ENCODE measurements at places on chromosomes 12 and 14. TPM values are rescaled to one million over a fixed set of nuclear protein-coding genes. Genes with fewer than 3 reads are reported as not detected.

Gene PDE3A
- 3.3 TPM for polyA plus RNA-seq

Gene RNU4-1
- polyA plus RNA-seq = not detected

Gene CLEC2D
- polyA plus RNA-seq = 2.5 TPM

Gene ADAM21
- 0.28 TPM for polyA plus RNA-seq

Gene RNASE1
- 476 TPM for polyA plus RNA-seq

Gene PCED1B
- polyA plus RNA-seq = 2.8 TPM

Gene ABCD2
- 0.17 TPM for polyA plus RNA-seq

Gene MGST1
- polyA plus RNA-seq = 350 TPM

Gene MYH6
- polyA plus RNA-seq = 0.13 TPM

Gene ATP2B1
- 6.3 TPM for polyA plus RNA-seq

Gene HOXC12
- not detected for polyA plus RNA-seq

- no peak for DNase-seq
Observed at GRCh38 chr12:179131-179884, 34.6 kb downstream of the SLC6A12 start.

- no peak for DNase-seq
Observed at GRCh38 chr12:41053046-41053445, 135.1 kb upstream of the PDZRN4 start.

- DNase-seq = no peak
Observed at GRCh38 chr12:18919871-18920511, 182.1 kb downstream of the CAPZA3 start.

DNA sequence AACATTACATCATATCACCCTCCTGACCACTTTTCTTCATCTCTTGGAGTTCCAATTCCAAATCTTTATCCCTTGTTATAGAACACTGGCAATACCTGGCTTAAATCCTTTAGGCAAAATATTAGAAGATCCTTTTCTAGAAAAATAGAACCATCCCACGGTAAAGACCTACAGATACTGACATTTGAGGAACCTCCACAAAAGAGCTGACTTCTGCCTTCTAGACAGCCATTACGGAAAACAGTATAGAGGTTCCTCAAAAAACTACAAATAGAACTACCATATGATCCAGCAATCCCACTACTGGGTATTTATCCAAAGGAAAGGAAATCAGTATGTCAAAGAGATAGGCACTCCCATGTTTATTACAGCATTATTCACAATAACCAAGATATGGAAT lies 241.7 kb upstream of the AMIGO2 start:
- no peak for DNase-seq

- DNase-seq = no peak
Observed at GRCh38 chr12:122150127-122150681, 23.8 kb downstream of the IL31 start.

DNA sequence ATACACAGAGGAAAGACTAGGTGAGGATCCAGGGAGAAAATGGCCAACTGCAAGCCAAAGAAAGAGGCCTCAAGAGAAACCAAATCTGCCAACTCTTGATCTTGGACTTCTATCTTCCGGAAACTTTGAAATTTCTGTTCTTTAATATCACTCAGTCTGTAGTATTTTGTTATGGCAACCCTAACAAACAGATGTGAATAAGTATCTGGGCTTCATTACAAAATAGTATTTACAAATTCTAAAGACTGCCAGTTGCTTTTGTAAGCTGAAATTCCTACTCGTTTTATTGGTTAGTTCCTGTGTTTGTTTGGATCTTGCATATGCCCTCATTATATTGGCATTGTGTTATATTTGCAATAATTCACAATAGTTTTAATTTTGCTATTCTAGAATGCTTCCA lies 143.2 kb upstream of the USP15 start:
- DNase-seq = no peak

DNA sequence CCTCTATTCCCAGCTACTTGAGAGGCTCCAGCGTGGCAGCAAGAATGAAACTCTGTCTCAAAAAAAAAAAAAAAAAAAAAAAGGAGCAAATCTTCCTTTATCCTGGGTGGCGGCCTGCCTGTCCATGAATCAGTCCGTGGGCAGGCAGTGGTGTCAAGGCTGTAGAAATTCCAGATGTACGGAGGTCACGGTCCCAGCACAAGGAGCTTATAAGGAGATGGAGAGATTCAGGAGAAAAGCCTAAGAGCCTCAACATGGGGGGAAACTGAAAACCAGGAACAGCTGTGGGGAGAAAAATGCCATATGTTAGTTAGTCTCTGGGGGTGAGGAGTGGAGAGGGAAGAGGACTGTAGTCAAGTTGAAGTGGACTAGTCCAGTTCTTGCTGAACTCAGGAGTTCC lies 130.5 kb upstream of the CRY1 start:
- peak; percentile 15 for DNase-seq

DNA sequence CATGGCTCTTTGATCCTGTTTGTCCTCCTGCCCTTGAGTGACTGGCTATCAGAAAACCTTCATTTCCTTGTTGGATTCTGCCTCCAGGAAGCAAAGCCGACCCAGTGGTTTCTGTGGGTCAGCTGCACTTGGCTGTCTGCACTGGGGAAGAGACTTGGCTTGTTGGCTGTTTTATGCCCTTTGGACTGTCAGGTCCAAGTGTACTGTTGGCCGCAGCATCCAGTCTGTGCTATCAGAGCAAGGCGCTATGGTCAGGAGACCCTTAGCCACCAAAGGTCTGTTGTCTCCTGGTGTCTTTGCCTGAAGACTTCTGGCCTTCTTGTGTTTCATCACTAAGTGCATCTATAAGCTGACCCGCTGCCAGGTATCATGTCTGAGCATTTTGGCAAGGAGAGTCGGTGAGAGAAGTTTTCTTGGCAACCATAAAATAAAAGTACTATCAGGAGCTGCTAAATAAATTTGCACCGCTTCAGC lies 177.4 kb upstream of the HIF1A start:
- no peak for DNase-seq

DNA sequence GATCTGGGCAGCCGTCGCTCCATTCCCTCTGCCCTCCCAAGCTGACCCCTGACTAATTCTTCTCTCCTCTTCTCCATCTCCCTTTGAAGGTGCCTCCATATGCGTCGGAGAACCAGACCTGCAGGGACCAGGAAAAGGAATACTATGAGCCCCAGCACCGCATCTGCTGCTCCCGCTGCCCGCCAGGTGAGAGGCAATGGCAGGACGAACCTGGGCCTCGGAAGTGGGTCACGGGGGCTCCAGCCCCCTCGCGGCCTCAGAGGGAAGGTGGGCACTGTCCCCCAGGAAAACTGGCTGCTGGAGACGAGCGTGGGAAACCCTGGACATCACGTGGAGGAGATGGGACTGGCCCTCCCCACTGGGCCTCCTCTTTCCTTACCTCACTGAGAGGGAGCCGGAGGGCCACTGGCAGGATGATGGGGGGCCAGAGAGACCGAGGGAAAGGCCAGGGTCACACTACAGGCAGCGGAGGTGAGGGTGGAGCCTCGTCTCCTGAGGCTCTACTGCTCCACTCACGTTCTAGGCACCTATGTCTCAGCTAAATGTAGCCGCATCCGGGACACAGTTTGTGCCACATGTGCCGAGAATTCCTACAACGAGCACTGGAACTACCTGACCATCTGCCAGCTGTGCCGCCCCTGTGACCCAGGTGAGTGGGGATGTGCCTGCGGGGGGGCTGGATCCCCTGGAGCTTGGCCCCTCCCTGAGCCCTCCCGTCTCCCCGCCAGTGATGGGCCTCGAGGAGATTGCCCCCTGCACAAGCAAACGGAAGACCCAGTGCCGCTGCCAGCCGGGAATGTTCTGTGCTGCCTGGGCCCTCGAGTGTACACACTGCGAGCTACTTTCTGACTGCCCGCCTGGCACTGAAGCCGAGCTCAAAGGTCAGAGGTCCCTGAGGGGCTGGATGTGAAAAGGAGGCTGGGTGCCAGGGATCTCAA lies 806 bp downstream of the LTBR start:
- no peak for DNase-seq

GRCh38 chr14:68139431-68140075 lies 320.0 kb downstream of the RAD51B start:
- DNase-seq = peak; percentile 35

- DNase-seq = peak; percentile 44
Observed at GRCh38 chr14:77615361-77616132, 890 bp downstream of the SPTLC2 start.

DNA sequence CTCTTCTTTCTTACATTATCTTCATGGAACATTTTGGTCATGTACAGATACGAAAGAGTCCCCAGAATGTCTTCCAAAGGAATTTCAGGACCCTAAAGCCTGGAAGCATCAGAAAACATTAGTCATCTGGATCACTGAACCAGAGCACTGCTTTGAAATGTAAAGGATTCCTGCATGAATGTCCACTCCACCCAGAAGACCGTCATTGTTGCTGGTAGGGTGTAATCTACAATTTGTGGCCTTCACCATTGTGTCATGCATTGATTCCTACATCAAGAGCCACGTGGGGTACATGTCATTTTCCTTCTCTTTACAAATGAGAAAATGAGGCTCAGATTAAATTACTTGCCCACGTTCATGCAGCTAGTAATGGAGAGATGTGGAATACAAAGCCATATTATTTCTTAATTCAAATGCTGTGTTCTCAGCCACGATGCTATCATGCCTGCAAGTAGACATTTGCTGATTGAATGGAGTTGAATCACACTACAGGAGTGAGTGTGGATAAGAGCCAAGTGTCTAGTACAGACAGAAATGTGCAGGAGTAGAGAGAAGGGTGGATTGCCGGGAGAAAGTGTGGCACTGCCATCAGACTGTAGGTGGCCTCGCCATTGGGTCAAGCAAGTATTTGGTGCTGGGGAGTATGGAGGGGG lies 231.2 kb downstream of the C12orf75 start:
- no peak for DNase-seq

GRCh38 chr14:99174081-99174769 lies 97.8 kb downstream of the BCL11B start:
- DNase-seq = no peak

DNA sequence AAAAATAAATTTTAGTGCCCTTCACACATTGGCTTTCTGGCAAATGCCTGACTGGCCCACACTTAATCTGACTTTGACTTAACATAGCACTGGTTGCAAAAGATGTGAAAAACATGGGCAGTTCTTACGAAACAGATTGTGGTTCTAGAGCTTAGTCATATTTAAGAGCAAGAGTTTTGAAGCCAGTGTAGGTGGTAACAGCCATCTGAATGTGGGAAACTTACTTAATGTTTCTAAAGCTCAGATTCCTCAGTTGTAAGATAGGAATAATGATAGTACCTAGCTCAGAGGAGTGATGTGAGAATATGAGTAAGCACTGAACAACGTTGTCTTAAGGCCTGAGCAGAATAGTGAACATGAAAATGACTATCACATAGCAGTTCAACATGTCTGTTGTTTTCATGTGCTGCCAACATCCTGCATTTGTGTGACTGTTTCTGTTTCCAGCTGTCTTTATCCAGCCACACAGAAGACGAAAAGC lies 262.7 kb downstream of the SYT1 start:
- no peak for DNase-seq

- DNase-seq = no peak
Observed at GRCh38 chr12:30989754-30990153, 63.2 kb downstream of the TSPAN11 start.

GRCh38 chr14:96252999-96253539 lies 2.9 kb upstream of the BDKRB1 start:
- DNase-seq = no peak

- no peak for DNase-seq
Observed at GRCh38 chr12:121613462-121613861, 12.9 kb upstream of the ORAI1 start.

GRCh38 chr14:77076113-77076631 lies 21.9 kb upstream of the CIPC start:
- DNase-seq = peak; percentile 87

DNA sequence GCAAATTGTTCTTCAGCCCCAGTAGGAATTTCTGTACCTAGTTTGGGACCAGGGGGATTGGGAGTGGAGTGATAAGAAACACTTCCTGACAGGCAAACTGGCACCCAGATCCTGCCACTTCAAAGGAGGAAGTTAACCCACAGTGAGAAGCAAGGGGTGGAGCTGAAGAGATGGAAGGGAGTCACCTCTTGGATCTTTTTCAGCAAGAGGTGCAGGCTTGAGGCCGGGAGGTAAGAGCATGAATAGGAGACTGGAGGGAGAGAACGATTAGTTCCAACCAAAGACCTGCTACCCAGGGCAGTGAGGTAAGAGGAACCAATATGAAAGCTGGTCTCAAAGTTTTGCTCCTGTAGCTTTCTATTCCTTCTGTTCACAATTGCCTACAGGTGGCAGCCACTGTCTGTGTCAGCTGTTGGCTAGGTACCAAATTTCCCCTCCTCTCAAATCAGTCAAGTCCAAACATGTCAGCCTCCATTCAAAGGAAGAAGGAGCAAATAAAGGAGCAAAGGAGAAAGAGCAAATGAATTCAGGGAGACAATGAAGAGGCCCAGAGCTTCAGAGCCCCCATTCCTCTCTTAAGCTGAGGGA lies 14.9 kb upstream of the TAC3 start:
- DNase-seq = no peak

GRCh38 chr12:41979574-41979973 lies 165.1 kb downstream of the GXYLT1 start:
- no peak for DNase-seq

DNA sequence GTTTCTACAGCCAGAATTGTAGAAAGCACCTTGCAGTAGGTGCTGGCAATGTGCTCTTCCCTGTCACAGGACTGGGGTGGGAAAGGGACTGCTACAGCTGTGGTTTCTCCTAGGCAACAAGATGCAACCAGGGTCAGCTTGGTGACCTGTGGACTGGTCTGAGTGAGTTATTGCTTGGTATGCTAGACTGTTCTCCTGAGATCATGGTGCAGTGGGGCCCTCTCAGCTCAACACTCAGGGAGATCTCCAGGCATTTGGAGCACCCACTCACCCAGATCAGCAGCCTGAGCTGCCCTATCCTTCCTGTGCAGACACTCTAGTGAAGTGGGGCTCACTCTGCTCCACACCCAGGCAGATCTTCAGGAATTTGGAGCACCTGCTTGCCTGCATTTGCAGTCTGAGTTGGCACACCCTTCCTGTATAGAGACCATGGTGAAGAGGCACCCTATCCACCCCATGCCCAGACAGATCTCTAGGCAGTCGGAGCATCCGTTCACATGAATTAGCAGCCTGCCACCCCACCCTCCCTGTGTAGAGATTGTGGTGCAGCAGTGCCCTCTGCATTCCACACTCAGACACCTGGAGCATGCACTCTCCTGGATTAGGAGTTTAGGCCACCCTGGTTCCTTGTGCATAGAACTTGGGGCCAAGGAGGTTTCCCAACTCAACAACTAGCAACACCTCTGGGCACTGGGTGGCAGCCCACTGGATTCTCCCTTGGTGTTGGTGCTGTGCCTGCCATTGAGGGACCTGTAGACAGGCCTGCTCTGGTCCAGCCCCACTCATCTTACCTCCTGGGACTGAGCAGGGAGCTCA lies 3.8 kb upstream of the FAM186B start:
- DNase-seq = no peak
